CD4-positive, alpha-beta T cell treated with Interleukin-10 for 1 hour (primary cell): ENCODE measurements at places on chromosomes 3 and 15.

DNA sequence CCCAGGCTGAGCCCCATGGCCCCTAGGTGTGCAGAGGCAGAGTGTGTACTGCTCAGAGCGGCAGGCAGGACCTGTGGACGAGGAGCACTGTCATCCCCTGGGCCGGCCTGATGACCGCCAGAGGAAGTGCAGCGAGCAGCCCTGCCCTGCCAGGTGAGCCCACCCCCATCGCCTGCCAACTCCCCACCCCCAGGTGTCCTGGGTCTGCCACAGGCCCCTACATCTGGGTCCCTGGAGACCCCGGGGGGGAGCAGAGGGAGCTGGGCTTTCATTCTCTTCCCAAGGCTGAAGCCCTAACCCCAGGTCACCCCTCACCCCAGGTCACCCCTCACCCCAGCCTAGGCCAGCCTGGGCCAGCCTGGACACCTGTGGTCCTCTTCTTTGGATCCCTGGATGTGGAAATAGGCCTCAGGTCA is 93.1 kb downstream of the TBC1D2B start:
- DNase-seq, result no peak

DNA sequence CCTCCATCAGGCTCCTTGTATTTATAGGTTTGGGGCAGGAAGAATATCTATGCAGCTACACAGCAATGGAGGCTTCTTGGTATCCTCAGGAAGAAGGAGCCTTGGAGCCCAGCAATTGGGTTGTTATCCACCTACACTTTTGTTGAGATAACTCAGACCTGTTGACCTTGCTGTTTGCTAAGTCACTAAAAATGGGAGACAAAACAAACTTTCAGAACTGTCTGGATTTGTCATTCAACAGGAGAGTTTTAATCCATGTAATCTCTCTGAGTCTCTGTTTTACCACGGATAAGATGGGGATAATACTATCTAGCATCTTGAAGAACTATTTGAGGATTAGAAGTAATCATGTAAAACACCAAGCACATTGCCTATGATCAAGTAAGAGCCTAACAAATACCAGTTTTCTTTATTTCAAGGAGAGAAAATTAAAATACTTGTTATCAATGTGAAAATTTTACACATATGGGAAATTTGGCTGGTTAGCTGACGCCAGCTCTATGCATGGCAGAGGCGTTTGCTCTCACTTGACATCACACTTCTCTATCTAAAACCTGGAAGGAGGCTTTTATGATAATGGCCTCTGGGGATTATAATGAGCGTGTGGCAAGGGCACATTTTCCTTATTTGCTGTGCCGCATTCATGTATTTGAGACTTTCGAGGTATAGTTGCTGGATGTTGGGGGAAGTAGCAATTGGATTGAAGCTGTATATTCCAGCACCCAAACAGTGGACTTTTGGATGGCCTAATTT is 215.6 kb downstream of the PDCD6IP start:
- no peak for DNase-seq

GRCh38 chr15:74291101-74292071 is 55.3 kb downstream of the CCDC33 start:
- peak; percentile 52 for DNase-seq

GRCh38 chr3:71072287-71072686 is 511.2 kb downstream of the FOXP1 start:
- DNase-seq, result no peak

DNA sequence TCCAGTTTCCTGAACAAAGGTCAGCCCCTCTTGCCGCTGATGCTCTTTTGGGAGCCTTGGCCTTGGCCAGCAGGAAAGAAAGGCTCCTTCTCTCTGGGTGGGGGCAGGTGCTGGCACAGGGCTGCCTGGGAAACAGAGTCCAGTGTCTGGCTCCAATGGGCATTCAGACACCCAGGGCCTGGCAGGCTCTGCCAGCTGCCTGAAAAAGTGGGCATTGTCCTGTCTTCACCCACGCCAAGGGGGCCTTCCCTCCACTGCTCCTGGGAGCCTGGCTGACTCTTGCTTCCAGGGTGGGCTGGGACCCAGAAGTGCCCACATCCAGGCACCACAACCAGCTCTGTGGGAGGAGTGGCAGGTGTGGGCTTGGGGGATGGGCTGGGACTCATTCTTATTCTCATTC is 62.7 kb downstream of the RHCG start:
- no peak for DNase-seq

- DNase-seq, result no peak
Measured at GRCh38 chr3:114274929-114275328, 18.9 kb upstream of the TIGIT start.

DNA sequence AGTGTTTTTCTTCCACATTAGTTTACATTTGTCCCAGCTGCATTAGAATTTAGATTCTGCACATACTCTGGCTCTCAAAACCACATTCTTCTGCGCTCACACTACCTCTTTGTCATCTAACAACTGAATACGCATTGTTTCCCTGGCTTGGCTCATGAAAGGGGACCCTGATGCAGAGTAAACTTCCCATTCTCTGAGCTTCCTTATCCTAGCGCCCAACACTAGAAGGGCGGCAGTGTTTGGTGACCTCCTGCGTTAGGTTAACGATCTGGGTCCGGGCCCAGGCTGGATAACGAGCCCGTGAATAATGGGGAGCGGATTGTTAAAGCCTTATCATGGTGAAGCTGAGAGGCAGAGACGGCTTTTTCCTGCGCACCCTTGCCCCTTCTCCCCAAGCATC is 63.9 kb downstream of the ETV5 start:
- no peak for DNase-seq

DNA sequence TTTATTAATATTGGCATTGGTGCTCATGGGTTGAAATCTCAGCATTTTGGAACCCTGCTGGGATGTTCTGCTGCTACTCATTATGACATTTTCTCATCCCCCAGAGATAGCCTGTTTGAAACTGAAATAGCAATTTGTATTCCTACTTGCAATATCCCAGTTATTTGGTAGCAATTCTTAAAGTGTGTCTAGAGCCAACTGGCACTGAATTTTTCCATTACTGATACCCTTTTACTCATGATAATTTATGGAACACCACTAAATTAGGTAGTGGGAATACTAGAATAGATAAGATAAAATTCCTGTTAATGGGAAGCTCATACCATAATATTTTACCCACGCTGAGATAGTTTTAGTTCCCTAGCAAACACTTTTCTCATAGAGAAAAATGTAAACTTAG is 309.3 kb downstream of the SV2B start:
- no peak for DNase-seq

DNA sequence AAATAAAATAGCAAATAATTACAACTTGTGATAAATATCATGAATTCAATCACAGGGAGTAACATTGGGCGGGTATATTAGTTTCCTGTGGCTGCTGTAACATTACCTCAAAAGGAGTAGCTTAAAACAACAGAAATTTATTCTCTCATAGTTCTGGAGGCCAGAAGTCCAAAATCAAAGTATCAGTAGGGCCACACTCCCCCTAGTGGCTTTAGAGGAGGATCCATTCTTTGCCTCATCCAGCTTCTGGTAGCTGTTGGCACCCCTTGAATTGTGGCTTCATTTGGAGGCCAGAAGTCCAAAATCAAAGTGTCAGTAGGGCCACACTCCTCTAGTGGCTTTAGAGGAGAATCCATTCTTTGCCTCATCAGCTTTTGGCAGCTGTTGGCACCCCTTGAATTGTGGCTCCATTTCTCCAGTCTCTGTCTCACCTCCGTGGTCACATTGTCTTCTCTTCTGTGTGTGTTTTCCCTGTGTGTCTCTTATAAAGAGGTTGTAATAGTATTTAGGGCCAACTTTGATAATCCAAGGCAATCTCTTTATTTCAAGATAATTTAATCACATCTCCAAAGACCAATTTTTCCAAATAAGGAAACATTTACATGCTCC is 3.1 kb upstream of the CFAP20DC start:
- DNase-seq, result peak; percentile 27

DNA sequence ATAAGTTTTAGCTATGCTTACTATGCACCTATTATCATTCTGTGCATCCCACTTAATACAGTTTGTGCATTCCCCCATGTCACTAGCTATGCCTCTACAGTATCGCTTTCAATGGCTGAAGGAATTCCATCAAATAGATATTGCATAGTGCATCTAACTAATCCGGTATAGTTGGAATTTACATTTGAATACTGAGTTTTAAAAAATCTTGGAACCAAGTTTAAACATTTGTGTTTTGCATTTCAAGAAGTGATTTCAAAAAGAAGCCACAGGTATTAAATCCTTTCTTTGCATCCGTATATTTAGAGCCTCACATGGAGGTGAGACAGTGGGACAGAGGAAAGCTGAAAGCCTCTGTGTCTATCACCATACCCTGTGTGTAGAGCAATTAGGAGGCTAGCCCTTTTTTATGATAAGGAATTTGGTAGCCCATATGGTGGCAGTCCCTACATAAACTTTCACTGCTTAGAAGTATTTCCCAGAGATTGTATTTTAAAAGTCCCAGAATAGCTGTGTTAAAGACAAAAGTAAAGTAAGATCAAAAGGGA is 960.2 kb upstream of the CFAP20DC start:
- no peak for DNase-seq

DNA sequence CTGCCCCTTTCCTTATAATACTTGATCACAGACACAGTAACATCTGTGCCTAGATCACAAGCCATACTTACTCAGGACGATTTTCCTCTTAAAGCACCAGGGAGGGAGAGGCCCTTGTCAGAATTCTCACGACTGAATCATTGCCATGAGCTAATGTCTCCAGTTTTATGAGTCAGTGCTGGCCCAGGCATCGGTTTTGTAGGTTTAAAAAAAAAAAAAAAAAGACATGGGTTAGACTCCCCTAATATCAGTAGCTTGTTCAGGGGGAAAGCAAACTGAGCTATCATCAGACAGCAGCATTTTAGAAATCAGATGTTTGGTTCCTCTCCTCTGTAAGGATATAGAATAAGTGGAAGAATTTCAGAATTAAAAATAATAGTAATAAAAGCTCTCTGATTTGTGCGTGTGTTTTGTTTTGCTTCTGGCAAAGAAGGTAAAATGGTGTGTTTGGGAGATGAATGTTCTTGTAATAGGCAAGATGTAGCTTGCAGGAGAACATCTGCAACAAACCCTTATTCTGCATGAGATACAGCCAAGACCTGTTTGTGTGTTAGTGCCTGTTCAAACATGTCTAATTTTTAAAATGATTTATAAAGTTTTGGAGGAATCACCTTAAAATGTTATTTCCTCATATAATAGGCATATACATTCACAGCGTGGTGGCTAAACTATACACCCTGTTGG is 193.6 kb downstream of the TP63 start:
- no peak for DNase-seq

DNA sequence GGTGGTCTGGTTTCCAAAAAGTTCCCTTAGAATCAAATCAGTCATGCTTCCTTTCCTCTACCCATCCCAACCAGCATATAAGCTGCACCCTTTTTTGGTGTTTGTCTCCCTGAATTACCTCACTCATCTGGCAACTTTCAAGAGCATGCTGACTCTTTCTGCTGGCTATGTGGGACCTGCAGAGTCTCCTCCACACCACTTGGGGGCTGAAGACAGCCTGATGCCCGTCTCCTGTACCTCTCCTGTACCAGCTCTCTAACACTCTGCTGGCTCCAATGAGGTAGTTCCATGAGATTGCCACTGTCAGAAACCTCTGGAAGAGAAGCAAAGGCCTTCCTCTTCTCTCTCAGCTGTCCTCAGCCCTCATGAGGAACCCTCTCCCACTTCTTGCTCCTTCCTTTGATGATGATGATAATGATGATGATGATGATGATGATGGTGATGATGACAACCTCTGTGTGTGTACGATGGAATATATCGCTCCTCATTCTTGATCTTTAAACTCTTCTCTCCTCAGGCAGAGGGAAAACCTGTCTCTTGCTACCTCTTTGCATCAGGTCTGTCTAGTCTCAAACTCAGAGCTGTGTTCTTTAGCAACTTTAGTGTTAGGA is 257.5 kb downstream of the ZNF621 start:
- no peak for DNase-seq

GRCh38 chr3:117003501-117003900 is 293.9 kb downstream of the TUSC7 start:
- DNase-seq, result no peak
